H9 (cell line): ENCODE measurements at places on chromosomes 1 and 21. TPM values are rescaled to one million over a fixed set of nuclear protein-coding genes. Genes with fewer than 3 reads are reported as not detected.

- H3K4me3 ChIP-seq: no peak overlapping the region
- DNase-seq: no peak
- no peak overlapping the region for H3K27ac ChIP-seq
- H3K36me3 ChIP-seq: no peaks in the 10 kb centered on the region
- peaks cover 2% of the 10 kb centered on the region; the same call in 1 of the 2 replicates for H3K27me3 ChIP-seq
These were observed 84.2 kb upstream of the SLC2A1 start for GRCh38 chr1:43042773-43043457.

The DOCK7 gene
- total RNA-seq: 35.2 and 36.8 TPM in 2 replicates

The MACF1 gene
- 172 and 190 TPM in 2 replicates for total RNA-seq

The TMOD4 gene
- 0.42 and 1.6 TPM in 2 replicates for total RNA-seq

The UBL4B gene
- not detected in 2 replicates for total RNA-seq

- no peak for DNase-seq
- no peaks in the 10 kb centered on the region for H3K4me1 ChIP-seq
- H3K27ac ChIP-seq: no peak overlapping the region
These were observed 147.4 kb upstream of the USP24 start for GRCh38 chr1:55362558-55362957.

- H3K27me3 ChIP-seq: no peaks in the 10 kb centered on the region
- H3K4me1 ChIP-seq: no peaks in the 10 kb centered on the region
- no peak overlapping the region for H3K27ac ChIP-seq
- H3K36me3 ChIP-seq: no peaks in the 10 kb centered on the region; the same call in 2 of the 3 replicates
- no peak overlapping the region for H3K4me3 ChIP-seq
These were observed 13.5 kb downstream of the ASAP3 start for GRCh38 chr1:23470282-23471070.

The SHE gene
- total RNA-seq: 0.35 and 0.48 TPM in 2 replicates

- H3K36me3 ChIP-seq: no peaks in the 10 kb centered on the region
- no peaks in the 10 kb centered on the region; the same call in 1 of the 2 replicates for H3K4me1 ChIP-seq
- no peak overlapping the region for H3K27ac ChIP-seq
- H3K27me3 ChIP-seq: peaks cover 93% of the 10 kb centered on the region
These were observed 481 bp downstream of the TAL1 start for GRCh38 chr1:47231301-47232186.

The PROK1 gene
- total RNA-seq: not detected in 2 replicates

The S100A7A gene
- not detected in 2 replicates for total RNA-seq

- no peak overlapping the region for H3K4me3 ChIP-seq
- peaks cover 26% of the 10 kb centered on the region for H3K4me1 ChIP-seq
- no peak overlapping the region for H3K27ac ChIP-seq
- no peak for DNase-seq
These were observed 90.4 kb upstream of the VAV3 start for GRCh38 chr1:108055387-108055786.

DNA sequence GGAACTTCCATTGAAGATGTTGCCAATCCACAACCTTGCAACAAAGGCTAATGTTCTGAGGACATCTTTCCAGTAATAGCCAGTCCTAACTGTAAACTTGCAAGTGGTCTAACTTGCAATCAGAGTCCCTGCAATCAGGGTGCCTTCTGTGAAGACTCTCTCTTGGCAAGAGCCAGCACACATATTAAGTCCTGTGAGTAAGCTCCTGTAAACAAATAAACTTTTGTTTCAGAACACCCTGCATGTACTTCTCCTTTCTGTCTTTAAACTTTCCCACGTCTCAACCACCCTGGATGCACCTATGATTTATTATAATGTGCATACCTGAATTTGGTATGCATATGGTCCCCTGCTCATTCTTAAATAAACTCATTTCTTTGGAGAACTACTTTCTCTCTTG is 9.1 kb downstream of the GBP7 start:
- H3K27me3 ChIP-seq: no peaks in the 10 kb centered on the region
- H3K36me3 ChIP-seq: no peaks in the 10 kb centered on the region
- H3K4me1 ChIP-seq: no peaks in the 10 kb centered on the region
- no peak for DNase-seq
- H3K27ac ChIP-seq: no peak overlapping the region

- no peaks in the 10 kb centered on the region for H3K27me3 ChIP-seq
- H3K4me1 ChIP-seq: no peaks in the 10 kb centered on the region
- H3K27ac ChIP-seq: no peak overlapping the region
- DNase-seq: no peak
- H3K4me3 ChIP-seq: no peak overlapping the region
These were observed 53.4 kb downstream of the MPZL1 start for GRCh38 chr1:167775178-167775577.

DNA sequence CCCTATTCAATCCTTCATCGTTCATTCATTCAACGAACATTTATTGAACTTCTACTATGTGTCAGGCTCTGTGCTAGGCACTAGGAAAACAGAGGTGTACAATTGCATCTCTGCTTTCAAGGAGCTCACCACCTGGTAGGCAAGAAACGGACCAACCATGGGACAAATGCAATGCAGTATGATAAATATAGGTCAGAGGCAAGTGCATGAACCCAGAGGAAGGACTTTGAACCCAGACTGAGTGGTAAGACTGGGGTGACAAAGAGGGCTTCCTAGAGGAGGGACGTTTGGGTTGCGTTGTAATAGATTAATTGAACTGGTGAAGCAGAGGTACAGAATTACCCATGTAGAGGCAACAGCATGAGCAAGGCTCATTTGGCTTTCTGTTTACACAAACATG is 16.4 kb downstream of the CD2 start:
- no peak overlapping the region for H3K27ac ChIP-seq
- no peak for DNase-seq
- no peaks in the 10 kb centered on the region for H3K27me3 ChIP-seq
- no peaks in the 10 kb centered on the region; the same call in 1 of the 2 replicates for H3K36me3 ChIP-seq
- H3K4me1 ChIP-seq: no peaks in the 10 kb centered on the region

The IQGAP3 gene
- total RNA-seq: 24.5 and 24.7 TPM in 2 replicates

GRCh38 chr1:8276932-8277331 is 41.0 kb upstream of the SLC45A1 start:
- H3K27ac ChIP-seq: no peak overlapping the region
- no peak for DNase-seq
- no peak overlapping the region for H3K4me3 ChIP-seq
- H3K27me3 ChIP-seq: no peaks in the 10 kb centered on the region
- H3K36me3 ChIP-seq: peaks cover 2% of the 10 kb centered on the region; the same call in 1 of the 3 replicates
- H3K4me1 ChIP-seq: no peaks in the 10 kb centered on the region; the same call in 1 of the 2 replicates

- no peak overlapping the region for H3K4me3 ChIP-seq
- H3K36me3 ChIP-seq: no peaks in the 10 kb centered on the region
- H3K4me1 ChIP-seq: no peaks in the 10 kb centered on the region
- H3K27me3 ChIP-seq: no peaks in the 10 kb centered on the region
These were observed 112.3 kb upstream of the GADD45A start for GRCh38 chr1:67572594-67573221.

- no peaks in the 10 kb centered on the region for H3K36me3 ChIP-seq
- H3K4me3 ChIP-seq: no peak overlapping the region
- no peak overlapping the region for H3K27ac ChIP-seq
These were observed 19.7 kb upstream of the DIPK1A start for GRCh38 chr1:92980732-92981647.

DNA sequence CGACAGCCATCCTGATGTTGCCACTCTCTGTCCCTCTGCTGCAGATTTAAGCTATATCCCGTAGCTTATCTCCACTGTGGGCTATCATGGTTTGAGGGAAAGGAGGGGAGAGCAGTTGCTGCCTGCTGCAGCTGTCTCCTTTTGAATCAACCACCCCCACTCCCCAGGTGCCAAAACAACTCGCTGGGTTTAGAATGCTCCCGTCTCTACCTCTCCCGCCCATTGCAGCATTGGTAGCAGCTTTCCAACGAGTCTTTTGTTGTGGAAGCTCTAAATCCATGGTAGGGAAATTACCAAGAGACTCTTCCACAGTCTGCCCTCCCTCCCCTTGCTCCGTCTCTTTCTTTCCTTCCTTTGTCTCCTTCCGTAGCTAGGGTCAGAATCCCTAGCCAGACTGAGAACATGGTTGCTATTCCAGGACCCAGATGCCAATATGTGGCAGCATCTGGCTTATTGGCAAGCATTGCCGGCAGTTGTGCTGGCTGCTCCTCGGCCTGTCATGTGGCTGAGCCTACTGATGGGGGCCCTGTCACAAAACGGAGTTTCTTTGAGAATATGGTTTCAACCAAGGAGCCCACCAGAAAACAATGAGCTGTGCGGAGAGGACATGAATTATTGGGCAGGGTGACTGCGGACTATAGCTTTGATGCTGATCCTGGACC is 230.7 kb downstream of the RPS6KC1 start:
- H3K4me3 ChIP-seq: peak overlapping the region; percentile 16; the same call in 2 of the 3 replicates
- no peak overlapping the region for H3K27ac ChIP-seq
- peak; percentile 30 for DNase-seq
- H3K27me3 ChIP-seq: no peaks in the 10 kb centered on the region
- no peaks in the 10 kb centered on the region; the same call in 1 of the 2 replicates for H3K4me1 ChIP-seq
- H3K36me3 ChIP-seq: peaks cover 4% of the 10 kb centered on the region; the same call in 1 of the 2 replicates

DNA sequence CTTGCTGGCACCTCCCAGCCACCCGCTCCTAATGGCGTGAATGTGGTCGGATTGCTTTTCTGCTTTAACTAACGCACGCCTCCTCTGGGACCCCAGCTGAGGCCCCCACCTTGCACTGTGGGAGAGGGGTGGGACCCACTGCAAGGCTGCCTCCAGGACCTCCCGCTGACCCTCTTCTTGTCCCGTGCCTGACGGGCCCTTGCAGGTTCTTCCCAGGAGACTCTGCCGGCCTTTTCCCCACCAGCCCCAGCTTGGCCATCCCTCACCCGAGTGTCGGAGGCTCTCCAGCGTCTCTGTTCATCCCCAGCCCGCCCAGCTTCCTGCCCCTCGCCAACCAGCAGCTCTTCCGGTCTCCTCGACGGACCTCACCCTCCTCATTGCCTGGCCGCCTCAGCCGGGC is 18.6 kb downstream of the TMEM201 start:
- no peaks in the 10 kb centered on the region for H3K4me1 ChIP-seq
- H3K36me3 ChIP-seq: peaks cover 44% of the 10 kb centered on the region
- H3K4me3 ChIP-seq: no peak overlapping the region
- no peak overlapping the region for H3K27ac ChIP-seq
- no peaks in the 10 kb centered on the region for H3K27me3 ChIP-seq
- no peak for DNase-seq

DNA sequence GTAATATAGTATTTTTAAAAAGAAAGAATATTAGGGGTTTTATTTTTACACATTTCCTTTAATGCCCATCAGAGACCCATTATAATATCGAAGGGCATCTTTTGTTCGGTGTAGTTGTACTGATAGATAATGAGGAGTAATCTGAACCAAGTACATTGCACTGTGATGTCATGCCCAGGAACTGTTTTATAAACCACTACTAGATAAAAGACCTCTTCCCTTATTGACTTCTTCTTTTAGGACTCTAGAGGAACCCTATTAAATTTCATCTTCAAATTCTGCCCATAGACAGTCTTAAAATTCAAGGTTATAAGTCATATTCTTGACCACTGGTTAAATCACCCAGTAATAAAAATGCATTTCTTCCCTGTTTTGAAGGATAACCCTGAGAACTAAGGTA is 206.5 kb downstream of the NRIP1 start:
- H3K36me3 ChIP-seq: peaks cover 10% of the 10 kb centered on the region; the same call in 2 of the 3 replicates
- H3K27me3 ChIP-seq: no peaks in the 10 kb centered on the region
- H3K4me1 ChIP-seq: peaks cover 4% of the 10 kb centered on the region; the same call in 1 of the 2 replicates
- no peak overlapping the region for H3K27ac ChIP-seq
- H3K4me3 ChIP-seq: no peak overlapping the region
- no peak for DNase-seq

The MPL gene
- total RNA-seq: 0.35 TPM in 1 of 2 replicates, not detected in the other

GRCh38 chr1:230827081-230827681 is 41.1 kb downstream of the C1orf198 start:
- no peaks in the 10 kb centered on the region for H3K4me1 ChIP-seq
- no peak overlapping the region for H3K4me3 ChIP-seq
- no peak for DNase-seq
